PC-9 (cell line): ENCODE measurements at places on chromosomes 5 and 9. TPM values are rescaled to one million over a fixed set of nuclear protein-coding genes. Genes with fewer than 3 reads are reported as not detected.

GRCh38 chr5:140344683-140345423 is 1.6 kb downstream of the HBEGF start:
- peak; percentile 78 for DNase-seq

PCDHA7 gene
- total RNA-seq = not detected in 2 replicates

DNA sequence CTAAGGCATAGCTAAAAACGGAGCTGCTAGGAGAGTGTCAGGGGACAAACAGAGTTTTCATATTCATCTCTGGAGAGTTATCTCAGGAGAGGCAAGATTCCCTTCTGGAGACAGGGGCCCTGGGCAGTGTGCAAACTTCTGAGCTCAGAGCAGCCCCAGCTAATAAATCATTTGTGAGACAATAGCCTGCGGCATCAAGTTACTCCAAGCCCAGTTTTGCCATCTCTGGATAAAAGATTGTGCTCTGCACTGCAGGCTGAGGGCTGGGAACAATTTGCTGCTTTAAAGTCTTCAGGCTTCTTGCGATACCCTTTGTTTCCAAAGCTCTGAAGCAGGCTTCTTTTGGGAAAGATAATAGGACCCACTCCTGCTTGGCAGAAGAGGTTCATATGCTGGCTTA is 164.3 kb upstream of the BRINP1 start:
- DNase-seq = no peak

MARCOL gene
- not detected in 2 replicates for total RNA-seq

DNA sequence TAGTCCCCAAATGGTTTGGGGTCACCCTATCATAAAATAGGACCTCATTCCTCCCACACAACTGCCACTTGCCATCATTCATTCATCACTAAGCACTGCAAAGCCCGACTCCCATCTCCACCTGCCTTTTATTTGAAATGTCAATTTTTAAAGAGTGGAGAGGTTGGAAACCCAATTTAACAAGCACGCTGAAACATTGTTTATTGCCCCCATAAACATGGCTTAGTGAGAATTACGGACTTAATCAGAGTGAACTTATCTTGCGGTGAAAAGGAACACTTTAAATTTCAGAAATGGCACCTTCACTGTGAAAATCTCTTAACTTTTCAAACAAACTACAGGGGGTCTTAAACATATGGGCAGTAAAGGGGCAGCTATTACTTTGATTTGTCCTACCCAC is 241.1 kb downstream of the CRB2 start:
- no peak for DNase-seq

CANX gene
- total RNA-seq = 712 and 792 TPM in 2 replicates

DNA sequence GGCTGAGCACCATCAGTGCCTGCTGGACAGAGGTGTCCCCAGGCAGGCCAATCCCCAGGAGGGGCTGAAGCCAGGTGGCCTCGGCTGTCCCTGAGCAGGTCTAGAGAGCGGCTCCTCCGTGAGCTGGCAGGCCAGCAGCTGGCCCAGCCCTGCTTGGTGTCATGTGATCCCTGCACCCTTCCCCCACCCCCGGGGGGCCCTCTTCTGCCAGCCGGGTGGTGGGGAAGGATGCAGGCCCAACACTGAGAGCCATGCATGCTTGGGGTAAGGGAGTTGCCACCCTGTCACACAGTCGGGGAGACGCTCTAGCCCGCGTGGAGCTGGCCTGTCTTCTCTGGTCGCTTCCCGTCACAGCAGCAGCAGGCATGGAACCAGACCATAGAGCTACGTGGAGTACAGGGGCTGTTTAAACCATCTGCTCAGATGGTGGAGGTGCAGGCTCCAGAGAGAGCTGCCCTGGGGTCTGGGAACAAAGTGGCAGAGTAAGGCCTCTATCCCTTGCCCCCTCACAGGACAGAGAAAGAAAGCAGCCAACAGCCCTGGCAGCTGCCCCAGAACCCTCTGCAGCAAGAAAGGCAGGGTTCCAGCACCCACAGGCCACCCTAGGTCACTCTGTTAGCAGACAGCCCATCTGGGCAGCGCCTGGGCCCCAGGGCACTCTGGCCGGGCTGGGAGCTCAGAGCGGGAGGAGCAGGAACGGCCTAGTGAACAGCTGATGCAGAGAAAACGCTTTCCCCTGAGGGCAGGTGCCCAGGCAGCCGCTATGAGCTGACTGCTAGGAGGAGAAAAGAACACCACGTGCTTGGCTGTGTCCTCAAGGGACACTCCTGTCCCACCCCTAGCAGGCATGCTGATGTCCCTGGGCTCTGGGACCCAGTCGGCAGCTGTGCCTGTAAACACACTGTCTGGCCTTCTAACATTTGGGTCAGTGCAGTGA is 6.8 kb downstream of the RALGDS start:
- DNase-seq = peak; percentile 70

DNA sequence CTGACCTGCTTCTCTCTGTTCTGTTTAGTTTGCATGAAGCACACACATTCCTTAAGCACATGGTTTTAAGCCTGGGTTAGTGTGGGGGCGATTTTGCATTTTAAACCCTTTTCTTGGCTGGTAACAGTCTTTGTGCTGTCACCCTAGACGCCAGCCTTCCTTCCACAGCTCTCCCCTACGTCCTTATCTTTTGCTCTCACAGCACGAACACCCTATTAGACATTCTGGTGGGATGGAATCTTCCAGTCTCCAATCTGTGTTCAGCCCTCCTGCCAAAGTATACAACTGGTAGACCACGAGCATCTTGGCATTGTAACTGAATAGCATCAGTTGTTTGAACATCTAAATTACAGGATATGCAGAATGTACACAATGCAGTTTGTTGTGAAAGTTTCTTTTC is 316.9 kb upstream of the IRX2 start:
- no peak for DNase-seq

- no peak for DNase-seq
Observed at GRCh38 chr5:93193431-93194347, 387.3 kb downstream of the NR2F1-AS1 start.

OR13F1 gene
- total RNA-seq = not detected in 2 replicates

DNA sequence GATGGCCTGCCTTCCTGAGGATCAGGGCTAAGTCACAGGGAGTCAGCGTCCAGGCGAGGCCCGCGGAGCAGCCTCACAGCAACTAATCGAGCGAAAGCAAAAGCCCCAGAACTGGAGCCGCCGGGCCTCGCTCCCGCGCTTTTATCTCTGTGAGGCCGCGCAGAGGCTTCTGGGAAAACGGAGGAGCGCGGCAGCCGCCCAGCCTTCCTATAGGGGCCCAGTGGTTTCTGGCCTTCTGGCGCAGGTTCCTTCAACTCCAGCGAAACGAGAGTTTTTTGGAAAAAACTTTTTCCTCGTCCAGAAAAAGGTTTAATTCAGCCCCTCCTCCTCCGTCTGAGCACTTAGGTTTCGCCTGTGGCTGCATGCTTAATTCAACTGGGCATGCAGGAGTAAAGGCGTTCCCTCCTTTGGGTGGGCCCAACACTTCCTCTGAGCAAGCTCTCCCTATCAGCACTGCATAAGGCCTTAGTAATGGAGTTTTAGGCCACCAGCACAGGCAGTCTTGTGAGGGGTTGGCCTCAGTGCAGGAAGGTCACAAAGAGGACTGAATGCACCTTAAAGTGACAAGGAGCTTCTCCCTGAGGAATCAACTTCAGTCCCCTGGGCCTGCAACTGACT is at the start of gene MEIKIN:
TSS of gene MEIKIN (minus strand) at position 113 of the 618 bp plus-strand sequence. CDS start 158 bp downstream, outside the sequence.
- no peak for DNase-seq

SMIM33 gene
- total RNA-seq = not detected in 2 replicates

- DNase-seq = no peak
Observed at GRCh38 chr9:71709384-71709783, 58.9 kb downstream of the CEMIP2 start.

DNA sequence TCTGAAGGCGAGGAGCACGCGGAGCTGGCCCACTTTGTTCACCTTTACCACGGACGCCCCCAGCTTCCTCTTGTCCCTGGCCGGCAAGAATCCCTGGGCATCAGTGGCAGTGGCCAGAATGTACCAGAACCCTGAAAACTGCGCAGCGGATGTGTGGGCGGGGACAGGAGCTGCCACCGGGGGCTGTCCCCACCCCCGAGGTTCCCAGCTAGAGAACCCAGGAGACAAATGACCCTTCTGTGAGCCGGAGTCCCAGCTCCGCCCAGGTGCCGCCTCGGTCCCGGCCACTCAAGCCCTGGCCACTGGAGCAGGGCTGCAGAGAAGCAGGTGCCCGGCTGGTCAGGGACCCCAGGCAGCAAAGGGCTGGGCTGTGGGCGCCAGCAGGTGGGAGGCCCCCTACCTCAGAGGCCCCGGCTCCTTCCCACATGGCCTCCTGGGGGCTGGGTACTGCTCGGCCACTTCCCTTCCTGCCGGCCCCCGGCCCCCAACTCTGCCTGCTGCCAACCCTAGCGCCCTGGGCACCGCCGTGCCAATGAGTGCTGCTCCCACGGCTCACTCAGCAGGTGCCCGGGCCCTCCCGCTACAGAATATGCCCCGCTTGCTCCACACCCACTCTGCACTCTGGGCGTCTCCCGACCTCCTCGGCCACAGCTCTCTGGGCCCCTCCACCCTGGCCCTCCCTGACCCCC is 713 bp downstream of the LCN10 start:
- no peak for DNase-seq

DNA sequence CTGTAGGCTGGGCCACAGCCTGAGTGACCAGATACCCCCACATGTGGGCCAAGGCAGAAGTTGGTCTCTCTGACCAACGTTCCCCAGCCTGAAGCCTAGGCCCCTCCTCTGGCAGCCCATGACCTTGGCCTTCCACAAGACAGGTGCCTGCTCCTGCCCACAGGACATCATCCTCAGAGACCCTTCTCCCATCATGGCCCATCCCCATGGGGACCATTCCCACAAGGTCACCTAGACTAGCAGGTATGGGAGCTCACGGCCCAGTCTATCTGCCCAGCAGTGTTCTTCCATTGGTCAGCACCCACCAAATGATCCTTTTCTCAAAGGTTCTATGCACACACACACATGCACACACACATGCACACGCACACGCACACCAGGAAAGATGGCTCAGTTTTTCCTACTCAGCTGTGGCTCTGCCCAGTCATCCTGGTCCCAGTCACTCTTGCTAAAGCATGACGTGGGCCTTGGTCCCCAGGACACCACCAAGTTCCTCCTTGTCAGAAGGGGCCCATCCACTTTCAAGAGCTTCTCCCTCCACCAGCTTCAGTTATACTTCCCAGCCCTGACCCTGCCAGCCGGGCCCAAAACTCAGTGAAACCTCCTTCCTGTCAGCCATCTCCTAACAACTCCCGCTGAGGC is 65.4 kb downstream of the PAX5 start:
- DNase-seq = no peak

DNA sequence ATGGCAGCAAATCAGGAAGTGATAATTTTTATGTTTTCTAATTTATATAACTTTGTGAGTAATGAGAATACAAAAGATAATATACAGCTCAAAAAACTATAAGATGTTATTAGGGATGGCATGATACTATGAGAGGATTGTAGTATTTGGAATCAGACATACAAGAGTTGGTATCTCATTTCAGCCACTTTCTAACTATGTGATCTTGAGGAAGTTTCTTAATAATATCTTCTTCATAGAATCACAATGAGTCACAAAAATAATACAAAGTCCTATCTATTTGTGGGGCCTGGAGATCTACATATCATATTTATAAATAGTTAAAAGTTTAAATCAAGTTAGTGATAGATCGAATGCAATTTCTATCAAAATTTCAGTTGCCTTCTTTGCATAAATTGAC is 23.7 kb upstream of the TMED7 start:
- DNase-seq = no peak
